ENCODE measurements at places on chromosomes 4 and X.

DNA sequence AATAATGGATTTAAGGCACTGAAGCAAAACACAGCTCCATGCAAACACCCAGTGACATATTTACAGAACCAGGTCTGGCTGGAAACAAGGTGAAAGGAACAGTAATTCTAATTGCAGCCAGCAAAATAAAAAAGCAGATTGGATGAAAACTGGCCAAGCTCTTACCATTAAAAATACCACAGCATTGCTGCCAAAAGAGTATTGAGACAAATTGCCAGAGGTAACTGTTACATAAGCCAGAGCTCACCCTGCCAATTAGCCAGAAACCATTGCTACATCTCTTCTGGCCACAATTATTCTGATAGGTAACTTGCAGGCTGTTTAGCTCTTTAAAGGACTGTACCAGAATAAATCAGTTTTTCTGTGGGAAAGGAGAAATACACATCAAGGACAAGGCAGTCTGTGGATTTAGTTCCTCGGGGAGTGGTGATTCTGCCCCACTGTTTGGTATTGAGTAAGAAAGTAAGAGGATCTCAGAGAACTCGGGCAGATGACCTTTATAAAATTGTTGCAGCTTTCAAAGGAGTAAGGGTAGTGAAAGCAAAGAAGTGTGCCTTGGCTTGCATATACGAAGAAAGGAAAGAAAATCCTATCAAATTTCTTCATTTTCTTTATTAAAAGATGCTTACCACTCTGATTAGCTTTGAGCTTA is 369.5 kb downstream of the PPP3CA start:
- peak; percentile 47 for DNase-seq

GRCh38 chrX:44314259-44314734 is 29.2 kb downstream of the EFHC2 start:
- DNase-seq, result peak; percentile 27

DNA sequence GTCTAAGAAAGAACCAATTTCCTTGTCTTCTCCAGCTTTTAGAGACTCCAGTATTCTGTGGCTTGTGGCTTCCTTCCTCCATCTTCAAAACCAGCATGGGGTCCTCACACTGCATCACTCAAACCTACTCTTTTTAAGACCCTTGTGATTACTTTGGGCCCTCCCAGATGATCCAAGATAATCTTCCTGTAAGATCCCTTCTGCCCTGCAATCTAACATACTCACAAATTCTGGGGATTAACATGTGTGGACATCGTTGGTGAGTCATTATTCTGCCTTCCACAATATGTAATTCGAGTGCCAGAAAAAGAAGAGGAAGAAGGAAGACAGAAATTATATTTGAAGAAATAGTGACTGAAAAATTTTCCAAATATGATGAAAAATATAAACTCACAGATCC is 47.9 kb downstream of the BEND4 start:
- peak; percentile 34 for DNase-seq

- DNase-seq, result no peak
Observed at GRCh38 chr4:6826781-6827508, 44.4 kb downstream of the KIAA0232 start.

DNA sequence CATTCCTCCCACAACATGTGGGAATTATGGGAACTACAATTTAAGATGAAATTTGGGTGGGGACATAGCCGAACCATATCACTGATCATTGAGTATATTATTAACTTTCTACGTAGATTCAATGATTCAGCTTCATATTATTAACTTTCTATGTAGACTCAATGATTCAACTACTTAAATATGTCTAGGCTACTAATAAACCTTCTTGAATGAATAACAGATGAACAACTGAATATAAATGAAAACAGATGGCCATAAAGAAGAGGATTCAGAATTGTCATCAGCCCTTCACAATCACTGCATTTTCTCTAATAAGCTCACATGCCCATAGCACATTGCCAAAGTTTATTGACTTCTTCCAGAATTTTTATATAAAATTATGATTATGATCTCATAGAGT is 57.0 kb downstream of the CEP44 start:
- peak; percentile 81 for DNase-seq

DNA sequence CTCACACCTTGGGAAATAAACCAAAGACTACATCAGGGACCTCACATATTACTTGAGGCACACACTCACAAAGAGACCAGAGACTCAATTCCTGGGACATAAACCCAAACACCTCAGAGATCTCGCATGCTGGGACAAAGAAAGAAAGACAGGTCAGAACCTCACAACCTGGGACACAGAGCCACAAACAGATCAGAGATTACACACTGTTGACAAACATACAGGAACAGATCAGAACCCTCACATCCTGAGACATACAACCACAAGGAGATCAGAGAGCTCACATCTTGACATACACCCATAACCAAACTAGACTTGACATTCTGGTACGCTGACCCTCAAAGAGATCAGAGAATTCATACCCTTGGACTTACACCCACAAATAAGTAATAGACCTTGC is 17.3 kb downstream of the SUV39H1 start:
- DNase-seq, result no peak

DNA sequence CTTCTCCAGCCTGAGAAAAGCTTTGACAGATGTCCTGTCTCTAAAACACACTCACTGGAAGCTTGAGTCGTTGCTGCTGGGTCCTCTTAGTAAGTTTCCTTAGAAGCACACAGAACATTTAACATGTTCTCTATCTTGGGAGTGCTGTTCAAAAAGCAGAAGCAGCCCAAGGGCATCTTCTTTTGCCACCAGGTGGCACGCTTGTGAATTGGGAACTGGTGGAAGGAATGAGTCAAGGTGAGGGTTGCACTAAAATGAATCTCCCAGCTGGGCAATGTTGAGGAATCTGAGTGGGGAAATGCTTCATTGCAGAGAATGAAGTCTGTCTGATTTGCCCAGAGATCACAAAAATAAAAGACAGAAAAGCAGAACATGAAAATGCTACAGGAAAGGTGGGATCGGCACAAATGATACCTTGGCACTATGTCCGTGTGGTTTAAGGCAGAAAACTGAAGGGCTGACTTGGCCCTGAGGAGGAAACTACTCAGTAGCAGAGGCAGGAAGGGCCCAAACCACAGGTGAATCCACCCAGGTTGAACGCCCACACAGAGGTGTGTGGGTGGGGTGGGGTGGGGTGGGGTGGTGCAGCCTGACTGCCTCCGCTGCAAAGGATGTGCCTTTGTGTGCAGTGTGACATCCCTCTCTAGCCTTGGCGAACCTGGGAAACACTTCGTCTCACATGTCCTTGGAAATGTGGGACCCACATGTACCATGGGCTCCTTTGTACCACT is 26.0 kb downstream of the KIT start:
- peak; percentile 31 for DNase-seq

DNA sequence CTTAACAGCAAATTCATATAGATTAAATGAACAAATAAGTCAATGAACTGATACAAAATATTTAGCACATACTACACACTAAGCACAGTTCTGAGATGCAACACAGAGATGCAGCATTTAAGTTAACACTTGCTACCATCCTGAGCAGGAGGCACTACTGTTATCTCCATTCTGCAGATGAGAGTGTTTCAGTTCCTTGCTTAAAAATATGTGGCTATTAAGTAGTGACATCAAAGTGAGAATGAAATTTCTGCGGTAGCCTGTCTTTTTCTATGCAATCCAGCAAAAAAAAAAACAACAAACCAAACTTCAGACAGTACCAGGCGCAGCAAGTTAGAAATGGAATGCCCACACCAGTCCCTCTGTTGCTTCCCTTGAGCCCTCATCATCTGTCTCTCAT is 90.8 kb downstream of the SHISA3 start:
- no peak for DNase-seq

DNA sequence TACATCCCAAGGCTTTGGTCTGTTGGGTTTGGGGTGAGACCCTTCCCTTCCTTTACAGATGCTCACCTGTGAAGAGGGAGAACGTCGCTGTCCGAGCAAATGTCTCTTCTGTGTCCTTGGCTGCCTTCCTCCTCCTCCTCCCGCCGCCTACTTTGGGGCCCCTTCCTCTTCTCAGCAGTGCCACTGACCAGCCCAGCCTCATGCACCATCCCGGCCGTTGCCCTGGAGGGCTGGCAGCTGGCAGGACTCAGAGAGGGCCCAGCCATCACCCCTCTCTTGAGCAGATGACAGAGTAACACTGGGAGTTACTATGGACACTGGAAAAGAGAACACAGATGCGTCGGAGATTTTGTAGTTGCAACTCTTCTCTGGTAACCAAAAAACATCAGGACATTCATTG is 68.2 kb downstream of the TRMT44 start:
- no peak for DNase-seq

DNA sequence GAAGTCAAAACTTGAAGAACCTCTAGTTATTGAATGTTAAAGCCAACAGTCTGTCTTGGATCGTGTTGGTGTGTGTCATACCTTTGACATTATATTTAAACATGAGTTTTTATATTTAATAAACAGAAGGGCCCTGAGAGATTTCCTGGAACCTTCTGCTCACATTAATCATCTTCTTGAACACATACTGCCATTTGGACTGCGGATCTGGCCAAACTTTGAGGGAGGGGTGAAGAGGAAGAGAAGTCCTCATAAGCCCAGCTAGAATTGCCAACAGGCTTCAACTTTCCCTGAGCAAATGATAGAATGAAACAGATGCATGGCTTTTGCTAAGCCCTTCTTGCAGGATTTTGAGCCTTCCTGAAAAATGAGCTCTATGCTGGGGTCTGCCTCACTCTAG is 27.4 kb downstream of the CCKAR start:
- DNase-seq, result peak; percentile 34

DNA sequence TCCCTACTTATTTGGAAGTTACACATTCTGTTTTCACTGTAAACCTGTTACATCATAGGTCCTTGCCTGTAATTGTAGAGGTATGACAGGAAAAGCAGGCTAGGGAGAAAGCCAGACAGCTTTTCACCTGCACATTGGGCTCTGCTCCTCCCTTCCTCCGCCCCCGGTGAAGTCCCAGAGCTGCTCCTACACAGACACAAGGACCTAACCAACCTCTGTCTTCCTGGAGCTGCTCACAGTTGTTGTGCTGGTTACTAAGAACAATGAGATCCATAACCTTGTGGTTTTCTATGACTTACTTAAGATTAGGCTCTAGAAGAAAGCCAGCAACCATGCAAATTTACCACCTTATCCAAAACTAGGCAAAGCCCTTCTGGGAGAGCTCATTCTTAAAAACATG is 40.0 kb downstream of the MOSPD2 start:
- DNase-seq, result no peak

DNA sequence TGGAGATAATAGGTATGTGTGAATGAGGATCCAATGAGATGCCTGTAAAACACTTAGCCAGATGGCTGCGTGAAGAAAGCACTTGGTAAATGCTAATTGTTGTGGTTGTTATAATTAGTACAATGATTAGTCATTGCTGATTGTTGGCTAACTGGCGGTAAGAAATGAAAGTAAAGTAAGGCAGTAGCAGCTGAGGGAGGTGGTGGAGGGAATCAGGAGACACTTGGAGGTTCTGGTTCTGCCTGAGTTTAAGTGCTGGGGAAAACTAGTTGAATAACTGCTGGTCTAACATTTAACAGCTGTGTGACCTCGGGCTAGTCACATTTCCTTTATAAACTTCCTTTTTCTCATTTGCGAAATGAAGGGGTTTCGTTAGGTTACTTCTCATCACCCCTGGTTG is 30.9 kb downstream of the CD38 start:
- no peak for DNase-seq

- peak; percentile 20 for DNase-seq
Observed at GRCh38 chr4:123606336-123606735, 209.7 kb downstream of the SPRY1 start.

- no peak for DNase-seq
Observed at GRCh38 chr4:177566691-177567090, 124.5 kb upstream of the AGA start.
